Myometrial cell (primary cell): ENCODE measurements at places on chromosomes 1 and 21. TPM values are rescaled to one million over a fixed set of nuclear protein-coding genes. Genes with fewer than 3 reads are reported as not detected.

Gene SELL
- total RNA-seq = not detected in 2 replicates

Gene PTPN7
- total RNA-seq = not detected in 2 replicates

Gene CRYBG2
- not detected in 2 replicates for total RNA-seq

Gene RNU1-3
- total RNA-seq = not detected in 2 replicates

Gene ADAM30
- not detected in 2 replicates for total RNA-seq

Gene LCE6A
- total RNA-seq = not detected in 2 replicates

Gene SERPINC1
- total RNA-seq = not detected in 2 replicates

Gene DIO1
- not detected in 2 replicates for total RNA-seq

Gene S100A7A
- not detected in 2 replicates for total RNA-seq

Gene LCE2A
- total RNA-seq = not detected in 2 replicates

Gene RPL11
- 860 and 1,006 TPM in 2 replicates for total RNA-seq

Gene RGS4
- 231 and 232 TPM in 2 replicates for total RNA-seq

Gene KCNJ6
- under 0.01 TPM in 1 of 2 replicates, not detected in the other for total RNA-seq

Gene FAM3B
- total RNA-seq = not detected in 2 replicates

Gene SDHC
- total RNA-seq = 41.8 and 122 TPM in 2 replicates

Gene DSCAM
- total RNA-seq = not detected in 2 replicates

Gene S100A1
- not detected in 2 replicates for total RNA-seq

Gene DNASE2B
- total RNA-seq = 0.18 TPM in 1 of 2 replicates, not detected in the other

Gene HSF2BP
- total RNA-seq = 2.7 and 4.3 TPM in 2 replicates

Gene TSSK3
- not detected in 2 replicates for total RNA-seq

Gene KRTAP19-3
- total RNA-seq = not detected in 2 replicates

Gene COL8A2
- 6.2 and 9.2 TPM in 2 replicates for total RNA-seq

Gene E2F2
- total RNA-seq = 0.53 and 0.86 TPM in 2 replicates

Gene SLC1A7
- not detected in 2 replicates for total RNA-seq

Gene CACNA1S
- not detected in 2 replicates for total RNA-seq

Gene IFNGR2
- 65.4 and 69.8 TPM in 2 replicates for total RNA-seq

Gene PAQR6
- not detected in 2 replicates for total RNA-seq

Gene STRIP1
- 19.3 and 19.6 TPM in 2 replicates for total RNA-seq

Gene FCRL5
- not detected in 2 replicates for total RNA-seq

Gene RGS8
- total RNA-seq = not detected in 2 replicates

Gene TDRKH
- total RNA-seq = 5.8 and 9.5 TPM in 2 replicates

Gene MAP1LC3C
- 1.7 TPM in 1 of 2 replicates, not detected in the other for total RNA-seq

Gene CELA2A
- total RNA-seq = not detected in 2 replicates

Gene MPL
- 0.53 TPM in 1 of 2 replicates, not detected in the other for total RNA-seq

Gene GNG4
- 0.86 and 7.6 TPM in 2 replicates for total RNA-seq

Gene SLC30A2
- not detected in 2 replicates for total RNA-seq

Gene BMP8B
- total RNA-seq = not detected in 2 replicates

Gene MFSD2A
- total RNA-seq = 3.7 and 4.6 TPM in 2 replicates

Gene FBXO2
- 0.18 TPM in 1 of 2 replicates, not detected in the other for total RNA-seq

Gene CCDC27
- not detected in 2 replicates for total RNA-seq

Gene FGR
- 0.29 TPM in 1 of 2 replicates, not detected in the other for total RNA-seq

Gene GOLT1A
- total RNA-seq = not detected in 2 replicates

Gene RIPPLY3
- 0.29 TPM in 1 of 2 replicates, not detected in the other for total RNA-seq

Gene C1orf87
- not detected in 2 replicates for total RNA-seq

Gene GSTM5
- 2.9 and 8.5 TPM in 2 replicates for total RNA-seq

Gene EEIG2
- 7.2 and 11.0 TPM in 2 replicates for total RNA-seq

Gene IL10
- total RNA-seq = not detected in 2 replicates
